ENCODE measurements at places on chromosomes 16 and 17. TPM values are rescaled to one million over a fixed set of nuclear protein-coding genes. Genes with fewer than 3 reads are reported as not detected.

CMTM1 gene
- 24.0 TPM for total RNA-seq

MIS12 gene
- 12.9 TPM for total RNA-seq

TMEM106A gene
- total RNA-seq, result 8.7 TPM

ZC3H7A gene
- 41.4 TPM for total RNA-seq

MT1M gene
- total RNA-seq, result 2.2 TPM

CPHXL2 gene
- total RNA-seq, result 0.31 TPM

EVI2A gene
- 0.16 TPM for total RNA-seq

ARHGAP44 gene
- 11.0 TPM for total RNA-seq

NECAB2 gene
- 13.9 TPM for total RNA-seq

RNF112 gene
- 8.1 TPM for total RNA-seq

MMP25 gene
- total RNA-seq, result 1.5 TPM

CCDC200 gene
- 22.6 TPM for total RNA-seq

TMIGD1 gene
- not detected for total RNA-seq

WFDC1 gene
- 18.9 TPM for total RNA-seq

KCNG4 gene
- total RNA-seq, result 0.06 TPM

BCKDK gene
- total RNA-seq, result 69.1 TPM

C16orf54 gene
- 0.31 TPM for total RNA-seq

STH gene
- 1.3 TPM for total RNA-seq

ZFPM1 gene
- total RNA-seq, result 23.9 TPM

ZNF469 gene
- total RNA-seq, result 2.8 TPM

FLCN gene
- 129 TPM for total RNA-seq

NPW gene
- 7.3 TPM for total RNA-seq

PITPNM3 gene
- 7.3 TPM for total RNA-seq

USP43 gene
- 7.2 TPM for total RNA-seq

ZFHX3 gene
- 19.9 TPM for total RNA-seq

FBXL20 gene
- 67.5 TPM for total RNA-seq

GRAP gene
- total RNA-seq, result 5.3 TPM
